ENCODE measurements at places on chromosomes 5 and 9. TPM values are rescaled to one million over a fixed set of nuclear protein-coding genes. Genes with fewer than 3 reads are reported as not detected.

GRCh38 chr5:64865662-64866061, 96.9 kb downstream of the CWC27 start:
- DNase-seq, result no peak
- H3K36me3 ChIP-seq, result no peaks in the 10 kb centered on the region
- H3K27me3 ChIP-seq, result no peaks in the 10 kb centered on the region
- H3K4me3 ChIP-seq, result no peak overlapping the region
- no peak overlapping the region for H3K27ac ChIP-seq

DNA sequence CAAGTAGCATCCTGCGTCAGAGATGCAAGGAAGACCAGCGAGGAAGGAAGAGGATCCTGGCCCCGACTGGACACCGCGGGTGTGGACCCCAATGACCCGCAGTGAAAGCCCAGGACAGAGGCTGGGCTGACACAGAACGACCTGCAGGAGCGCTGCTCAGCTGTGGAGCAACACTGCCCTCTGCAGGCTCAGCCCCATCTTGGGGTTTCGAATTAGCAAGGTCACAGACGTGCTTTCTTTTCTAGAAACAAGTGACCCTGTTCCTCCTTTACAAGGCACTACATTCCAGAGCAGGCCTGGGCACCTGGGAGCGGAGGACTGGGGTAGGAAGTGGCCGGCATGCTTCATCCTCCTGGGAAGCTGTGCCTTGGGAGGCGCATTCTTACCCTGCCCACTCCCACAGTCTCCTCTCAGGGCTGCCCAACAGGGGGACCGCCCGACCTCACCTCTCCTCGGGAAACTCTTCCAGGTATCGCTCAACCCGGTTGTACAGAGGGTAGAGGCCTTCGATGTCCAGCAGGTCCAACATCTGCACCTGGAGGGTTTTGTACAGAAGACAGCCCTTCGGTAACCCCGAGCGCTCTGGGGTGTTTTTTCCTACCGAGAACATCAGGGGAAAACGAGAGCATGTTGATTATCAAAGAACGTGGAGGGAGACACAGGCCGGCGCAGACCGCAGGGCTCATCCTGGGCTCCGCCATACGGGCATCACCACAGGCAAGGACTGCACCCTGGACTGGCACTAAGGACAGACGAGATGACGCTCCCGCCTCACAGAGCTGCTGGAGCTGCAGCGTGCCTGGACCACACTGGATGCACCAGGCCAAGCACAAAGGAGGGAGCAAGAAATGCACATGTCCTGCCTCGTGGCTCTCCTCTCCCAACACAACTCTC, 35.0 kb downstream of the IPPK start:
- DNase-seq, result peak; percentile 67
- no peaks in the 10 kb centered on the region for H3K4me1 ChIP-seq
- no peak overlapping the region for H3K4me3 ChIP-seq
- no peaks in the 10 kb centered on the region for H3K27me3 ChIP-seq

- H3K36me3 ChIP-seq, result peaks cover 7% of the 10 kb centered on the region
- no peak overlapping the region for H3K27ac ChIP-seq
- H3K27me3 ChIP-seq, result no peaks in the 10 kb centered on the region
Measured at GRCh38 chr5:61496446-61496845, 164.4 kb downstream of the ZSWIM6 start.

DNA sequence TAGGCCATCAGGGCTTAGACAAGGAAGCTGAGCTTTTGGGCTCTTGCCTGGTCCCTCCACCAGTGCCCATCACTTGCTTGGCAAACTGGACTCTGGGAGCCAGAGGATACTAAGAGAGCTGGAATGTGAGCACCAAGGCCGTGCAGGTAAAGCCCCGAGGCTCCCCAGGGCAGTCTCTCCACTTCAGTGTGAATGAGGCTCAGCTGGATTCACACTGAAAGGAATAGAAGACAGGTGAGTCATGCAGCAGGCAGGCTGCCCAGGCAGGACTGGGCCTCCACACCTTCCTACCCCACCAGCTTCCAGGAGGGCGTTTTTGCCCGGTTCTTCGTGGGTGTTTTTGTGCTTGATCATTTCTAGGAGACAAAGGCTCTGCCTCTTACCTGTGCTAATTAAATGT, 7.3 kb upstream of the CTSV start:
- H3K4me1 ChIP-seq, result peaks cover 9% of the 10 kb centered on the region
- H3K4me3 ChIP-seq, result no peak overlapping the region
- DNase-seq, result peak; percentile 96

GRCh38 chr5:61674378-61674777, 342.3 kb downstream of the ZSWIM6 start:
- no peaks in the 10 kb centered on the region for H3K36me3 ChIP-seq
- no peak overlapping the region for H3K4me3 ChIP-seq
- H3K27ac ChIP-seq, result no peak overlapping the region
- no peaks in the 10 kb centered on the region for H3K27me3 ChIP-seq
- no peak for DNase-seq

GRCh38 chr5:50653946-50654345, 12.5 kb upstream of the PARP8 start:
- peaks cover 23% of the 10 kb centered on the region for H3K4me1 ChIP-seq
- no peaks in the 10 kb centered on the region for H3K36me3 ChIP-seq
- H3K27ac ChIP-seq, result no peak overlapping the region
- DNase-seq, result no peak
- H3K4me3 ChIP-seq, result no peak overlapping the region

GRCh38 chr9:126563556-126563955, 50.2 kb upstream of the LMX1B start:
- peaks cover 54% of the 10 kb centered on the region for H3K27me3 ChIP-seq
- no peaks in the 10 kb centered on the region for H3K4me1 ChIP-seq
- DNase-seq, result no peak
- H3K27ac ChIP-seq, result no peak overlapping the region
- H3K36me3 ChIP-seq, result no peaks in the 10 kb centered on the region

DNA sequence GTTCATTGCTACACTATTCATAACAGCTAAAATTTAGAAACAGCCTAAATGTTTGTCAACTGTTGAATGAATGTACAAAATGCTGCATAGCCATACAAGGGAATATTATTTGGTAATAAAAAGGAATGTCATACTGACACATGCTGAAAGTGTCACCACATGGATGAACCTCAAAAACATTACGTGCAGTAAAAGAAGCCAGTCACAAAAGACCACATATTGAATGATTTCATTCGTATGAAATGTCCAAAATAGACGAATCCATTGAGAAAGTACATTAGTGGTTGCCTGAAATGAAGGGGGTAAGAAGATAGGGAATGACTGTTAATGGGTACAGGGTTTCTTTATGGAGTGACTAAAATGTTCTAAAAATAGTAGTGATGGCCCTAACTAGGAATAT, 11.6 kb upstream of the ECM2 start:
- no peak overlapping the region for H3K4me3 ChIP-seq
- H3K4me1 ChIP-seq, result no peaks in the 10 kb centered on the region
- no peak for DNase-seq
- H3K27me3 ChIP-seq, result no peaks in the 10 kb centered on the region
- H3K27ac ChIP-seq, result no peak overlapping the region

DNA sequence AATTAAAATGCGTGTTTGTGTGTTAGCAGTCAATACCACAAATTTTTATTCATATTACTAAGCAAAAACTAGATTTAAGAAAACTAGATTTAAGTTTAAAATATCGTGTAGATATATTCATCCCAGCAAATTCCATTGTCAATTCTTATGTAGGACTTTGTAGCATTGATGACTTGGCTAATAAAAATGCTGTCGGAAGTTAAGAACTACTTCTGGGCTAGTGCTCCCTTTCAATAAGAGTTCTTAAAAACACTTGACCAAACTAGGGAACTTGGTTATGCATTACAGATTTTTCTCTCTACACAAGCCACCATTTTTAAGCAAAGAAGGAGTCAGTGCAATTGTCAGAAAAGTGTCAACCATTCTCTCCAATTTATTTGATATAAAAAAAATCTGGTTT, 68.7 kb upstream of the RAD23B start:
- no peak for DNase-seq
- no peaks in the 10 kb centered on the region for H3K36me3 ChIP-seq
- no peak overlapping the region for H3K4me3 ChIP-seq

DNA sequence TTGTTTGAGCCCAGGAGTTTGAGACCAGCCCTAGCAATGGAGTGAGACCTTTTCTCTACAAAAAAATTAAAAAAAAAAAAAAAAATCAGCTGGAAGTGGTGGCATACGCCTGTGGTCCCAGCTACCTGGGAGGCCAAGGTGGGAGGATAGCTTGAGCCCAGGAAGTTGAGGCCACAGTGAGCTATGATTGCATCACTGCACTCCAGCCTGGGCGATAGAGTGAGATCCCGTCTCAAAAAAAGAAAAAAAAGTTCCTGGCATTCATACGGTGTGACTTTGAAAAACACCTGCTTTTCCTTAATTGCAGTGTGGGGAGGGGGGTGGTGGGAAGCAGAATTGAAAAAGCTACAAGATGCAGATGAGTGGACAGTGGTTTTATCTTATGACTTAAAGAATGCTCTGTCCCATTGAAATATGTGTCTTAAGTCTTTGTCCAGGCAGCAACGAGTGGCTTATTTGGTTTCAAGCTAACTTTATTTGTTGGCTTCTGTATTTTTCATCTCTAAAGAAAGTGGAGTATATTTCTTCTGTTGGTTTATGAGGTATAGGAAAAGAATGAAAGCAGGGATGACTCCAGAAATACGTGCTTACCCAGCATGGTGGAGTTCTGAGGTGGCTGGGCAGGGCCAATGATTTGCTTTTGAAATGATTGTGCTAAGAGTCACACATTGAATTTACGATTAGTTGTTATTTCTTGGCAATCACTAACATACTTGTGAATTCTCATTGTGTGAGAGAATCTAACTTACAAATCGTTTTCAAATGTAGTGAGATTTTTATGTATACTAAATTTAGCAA, 27.8 kb downstream of the ROPN1L start:
- peak overlapping the region; percentile 16 for H3K27ac ChIP-seq
- no peaks in the 10 kb centered on the region for H3K27me3 ChIP-seq
- peaks cover 20% of the 10 kb centered on the region for H3K4me1 ChIP-seq
- no peak overlapping the region for H3K4me3 ChIP-seq

DNA sequence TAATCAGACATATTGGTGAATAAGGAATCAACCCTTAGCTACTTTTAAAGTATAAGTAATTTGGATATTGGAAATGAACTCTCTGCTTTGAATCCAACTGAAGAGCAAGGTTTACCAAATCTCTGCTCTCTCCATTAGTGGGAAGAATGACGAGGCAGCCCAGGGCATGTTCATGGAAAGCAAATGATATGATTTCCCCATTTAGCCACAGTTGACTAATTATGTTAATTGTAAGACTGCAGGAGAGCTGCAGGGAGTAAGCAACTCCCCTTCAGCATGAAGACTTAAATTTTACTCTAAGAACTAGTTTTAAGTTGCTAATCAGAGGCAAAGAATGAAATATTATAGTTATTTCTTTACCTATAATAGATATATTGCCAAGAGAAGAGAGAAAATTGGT, 194.3 kb upstream of the CD180 start:
- no peak overlapping the region for H3K27ac ChIP-seq
- H3K36me3 ChIP-seq, result no peaks in the 10 kb centered on the region
- no peak for DNase-seq
- peaks cover 22% of the 10 kb centered on the region for H3K4me1 ChIP-seq

DNA sequence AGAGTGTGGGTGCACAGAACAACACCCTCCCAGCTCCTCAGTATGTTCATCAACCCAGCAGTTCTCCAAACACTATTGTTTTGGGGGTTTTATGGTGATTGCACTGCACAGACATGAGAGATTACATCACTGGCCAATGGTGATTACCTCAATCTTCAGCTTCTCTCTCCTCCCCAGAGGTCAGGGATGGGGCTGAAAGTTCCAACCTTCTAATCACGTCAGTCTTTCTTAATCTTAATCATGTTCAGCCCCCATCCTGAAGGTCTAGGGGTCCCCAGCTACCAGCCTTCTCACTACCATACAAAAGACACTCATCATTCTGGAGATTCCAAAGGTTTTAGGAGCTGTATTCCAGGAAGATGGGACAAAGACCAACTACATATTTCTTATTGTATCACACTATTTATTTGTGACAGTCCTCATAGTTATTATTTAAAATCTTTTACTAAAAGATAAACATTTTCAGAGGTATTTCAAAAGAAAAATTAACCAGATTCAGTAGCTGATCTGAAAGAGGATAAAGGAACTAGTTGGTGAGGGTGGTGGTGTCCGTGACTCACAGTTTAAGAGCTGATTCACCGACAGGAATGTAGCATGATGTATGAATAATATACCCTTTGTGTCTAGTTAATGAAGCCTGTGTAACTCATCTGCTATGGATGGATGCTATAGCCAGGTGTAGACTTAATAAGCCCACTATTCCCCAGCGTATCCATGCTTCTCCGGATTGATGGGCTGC, 35.6 kb downstream of the RASEF start:
- H3K36me3 ChIP-seq, result peaks cover 4% of the 10 kb centered on the region
- no peaks in the 10 kb centered on the region for H3K27me3 ChIP-seq
- peak overlapping the region; percentile 83 for H3K27ac ChIP-seq
- DNase-seq, result peak; percentile 84
- peaks cover 45% of the 10 kb centered on the region for H3K4me1 ChIP-seq

DNA sequence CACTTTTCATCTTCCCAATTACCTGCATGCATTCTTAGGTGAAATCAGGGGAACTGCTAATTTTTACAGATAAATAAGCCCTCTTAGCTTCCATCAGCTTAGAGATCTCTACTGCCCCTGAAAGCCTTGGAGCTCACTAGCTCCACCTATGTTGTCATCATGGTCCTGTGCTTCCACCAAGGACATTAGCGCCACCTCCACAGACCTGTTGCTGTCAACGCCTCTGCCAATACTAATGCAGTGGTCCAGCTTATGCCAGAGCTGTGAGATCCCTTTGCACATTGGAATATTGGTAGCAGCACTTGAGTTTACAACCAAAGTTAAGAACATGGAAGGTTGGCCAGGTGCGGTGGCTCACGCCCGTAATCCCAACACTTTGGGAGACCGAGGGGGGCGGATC, 7.7 kb upstream of the SHISAL2B start:
- no peak for DNase-seq
- H3K4me1 ChIP-seq, result no peaks in the 10 kb centered on the region
- no peak overlapping the region for H3K27ac ChIP-seq

DNA sequence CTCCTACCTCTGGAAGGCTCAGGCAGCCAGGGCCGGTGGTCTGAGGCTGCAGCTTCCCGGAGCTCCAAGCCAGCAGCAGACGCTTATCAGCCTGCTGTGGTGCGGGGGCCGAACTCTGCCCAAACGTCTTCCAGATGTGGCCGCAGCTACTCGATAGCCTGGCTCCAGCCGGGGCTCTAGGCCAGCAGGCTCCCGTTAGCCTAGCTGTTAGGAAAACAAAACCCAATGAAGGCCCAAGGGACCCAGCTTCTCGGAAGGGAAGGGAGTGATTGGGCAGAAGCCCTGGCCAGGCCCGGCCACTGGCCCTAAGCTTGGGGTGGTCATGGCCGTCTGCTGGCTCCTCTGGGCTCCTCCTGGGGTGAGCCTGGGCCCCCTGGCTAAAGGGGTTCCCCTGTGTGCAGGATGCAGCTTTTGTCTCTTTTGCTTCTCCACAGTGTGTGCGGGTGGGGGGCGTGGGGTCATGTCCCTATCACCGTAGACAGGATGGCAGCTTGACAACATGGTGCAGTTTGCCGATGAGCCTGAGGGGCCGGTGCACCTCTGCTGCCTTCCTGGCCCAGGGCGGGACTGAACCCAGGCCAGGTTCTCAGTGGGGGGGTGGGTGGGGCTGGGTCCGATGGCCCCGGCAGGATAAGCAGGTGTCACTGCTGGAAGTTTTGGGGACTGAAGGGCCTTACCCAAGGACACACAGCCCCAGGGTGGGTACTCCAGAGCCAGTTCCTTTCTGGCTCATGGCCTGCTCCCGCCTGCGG, 18.7 kb downstream of the MYMK start:
- no peak overlapping the region for H3K4me3 ChIP-seq
- no peak overlapping the region for H3K27ac ChIP-seq
- H3K4me1 ChIP-seq, result peaks cover 7% of the 10 kb centered on the region
- no peak for DNase-seq

GMCL2 gene
- total RNA-seq, result not detected

HTR4 gene
- not detected for total RNA-seq

MZB1 gene
- not detected for total RNA-seq

SMIM33 gene
- total RNA-seq, result not detected

RASGEF1C gene
- not detected for total RNA-seq

INSL6 gene
- total RNA-seq, result not detected

GPR150 gene
- total RNA-seq, result not detected

Measured in MCF 10A (cell line).